ENCODE measurements at places on chromosomes 2 and 18. TPM values are rescaled to one million over a fixed set of nuclear protein-coding genes. Genes with fewer than 3 reads are reported as not detected.

Gene VWC2L
- total RNA-seq, result not detected

Gene STPG4
- total RNA-seq, result 0.16 TPM

Gene PGAP1
- 10.5 TPM for total RNA-seq

Gene NTSR2
- not detected for total RNA-seq

Gene SNTG2
- 0.60 TPM for total RNA-seq

Gene SCN9A
- 0.28 TPM for total RNA-seq

Gene CYS1
- total RNA-seq, result 0.52 TPM

Gene PCARE
- total RNA-seq, result 0.08 TPM

Gene SIX2
- 0.12 TPM for total RNA-seq

Gene DAW1
- total RNA-seq, result not detected

Gene DUSP28
- 3.7 TPM for total RNA-seq

Gene ST6GAL2
- total RNA-seq, result 2.5 TPM

Gene FAM228A
- total RNA-seq, result not detected

Gene TCF4
- total RNA-seq, result 25.1 TPM

Gene HOXD1
- total RNA-seq, result 0.16 TPM

Gene C2orf80
- not detected for total RNA-seq

Gene STARD6
- not detected for total RNA-seq

Gene EPB41L3
- total RNA-seq, result 16.3 TPM

Gene LCLAT1
- 11.6 TPM for total RNA-seq

Gene DQX1
- total RNA-seq, result 5.6 TPM

Gene RNF152
- total RNA-seq, result 7.7 TPM

Gene PSD4
- 38.6 TPM for total RNA-seq

Gene GCA
- total RNA-seq, result 7.1 TPM

Gene MSTN
- 0.08 TPM for total RNA-seq

Gene CHRNA1
- not detected for total RNA-seq

Gene ADAM23
- 16.3 TPM for total RNA-seq

Gene GPBAR1
- not detected for total RNA-seq

Gene SLC30A3
- total RNA-seq, result not detected

Gene PTPN18
- 19.8 TPM for total RNA-seq

Gene SERPINB10
- total RNA-seq, result 0.36 TPM

Gene LBX2
- total RNA-seq, result 0.32 TPM

Measured in esophagus mucosa (tissue), 1 donor.